Esophagus mucosa (tissue), 1 donor: ENCODE measurements at places on chromosomes 3 and 15. TPM values are rescaled to one million over a fixed set of nuclear protein-coding genes. Genes with fewer than 3 reads are reported as not detected.

DNA sequence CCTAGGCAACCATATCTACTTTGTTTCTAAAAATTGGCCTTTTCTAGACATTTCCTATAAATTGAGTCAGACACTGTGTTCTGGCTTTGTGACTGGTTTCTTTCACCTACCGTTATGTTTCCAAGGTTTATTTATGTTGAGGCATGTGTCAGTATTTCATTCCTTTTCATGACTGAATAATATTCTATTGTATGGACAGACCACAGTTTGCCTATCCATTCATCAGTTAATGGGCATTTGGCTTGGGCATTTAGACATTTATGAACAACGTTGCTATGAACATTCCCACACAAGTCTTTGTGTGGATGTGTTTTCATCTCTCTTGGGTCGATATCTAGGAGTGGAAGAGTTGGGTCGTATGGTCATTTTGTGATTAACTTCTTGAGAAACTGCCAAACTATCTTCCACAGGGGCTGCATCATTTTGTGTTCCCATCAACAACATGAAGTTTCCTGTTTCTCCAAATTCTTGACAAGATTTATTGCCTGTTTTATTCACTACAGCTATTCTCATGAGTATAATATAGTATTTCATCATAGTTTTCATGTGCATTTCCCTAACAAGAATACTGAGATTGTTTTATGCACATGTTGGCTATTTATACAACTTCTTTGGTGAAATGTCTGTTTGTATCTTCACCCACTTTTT lies 3.5 kb upstream of the EFCC1 start:
- no peak for ATAC-seq

The DMXL2 gene
- 4.4 TPM for total RNA-seq

- no peak for ATAC-seq
These were observed 90.2 kb upstream of the CHD2 start for GRCh38 chr15:92809880-92810361.

DNA sequence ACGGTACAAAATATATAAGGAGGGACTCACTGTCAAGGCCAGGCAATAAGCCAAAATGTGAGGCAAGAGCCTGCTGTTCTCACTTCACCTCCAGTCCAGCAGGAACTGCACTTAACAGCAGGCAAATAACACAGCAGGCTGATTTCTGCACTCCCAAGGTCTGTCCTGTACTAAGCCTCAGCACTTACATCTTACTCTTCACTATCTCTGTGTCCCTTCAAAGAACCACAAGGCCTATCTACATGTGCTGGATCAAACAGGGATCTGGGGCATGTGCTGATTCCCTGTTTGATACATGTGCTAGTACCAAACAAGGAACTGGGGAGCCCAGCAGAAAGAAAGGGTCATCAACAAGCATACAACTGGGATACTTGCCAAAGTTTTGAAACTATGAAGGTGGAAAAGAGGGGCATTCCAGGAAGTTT lies 22.2 kb downstream of the UACA start:
- peak; percentile 90 for ATAC-seq

DNA sequence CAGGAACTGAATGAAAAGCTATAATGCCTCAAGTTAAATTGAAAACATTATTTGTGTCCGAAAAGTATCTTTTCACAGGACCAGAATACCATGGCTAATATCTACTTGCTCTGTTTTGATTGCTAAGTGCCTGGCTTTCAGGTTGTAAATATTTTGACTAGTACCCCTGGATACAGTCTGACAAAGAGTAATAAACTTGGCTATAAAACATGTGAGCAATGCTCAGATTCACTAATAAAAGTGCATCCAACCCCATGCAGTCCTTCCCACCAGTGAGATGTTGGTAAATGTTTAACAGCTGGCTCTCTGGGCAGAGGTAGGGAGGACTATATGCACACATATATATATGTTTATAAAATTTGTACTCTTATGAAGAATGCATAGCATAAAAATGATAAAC lies 281.8 kb upstream of the TGFBR2 start:
- ATAC-seq: no peak

GRCh38 chr3:51538459-51539290 lies at the start of gene RAD54L2:
Gene RAD54L2, plus strand, starts transcription at chr3:51538719. Its CDS starts 51,702 bp downstream, at chr3:51590421.
- peak; percentile 94 for ATAC-seq

- ATAC-seq: no peak
These were observed 207.4 kb downstream of the FMN1 start for GRCh38 chr15:32987067-32987466.

- no peak for ATAC-seq
These were observed 104.0 kb downstream of the SEMA5B start for GRCh38 chr3:122923611-122924010.

GRCh38 chr15:80242132-80242769 lies 9.8 kb downstream of the CTXND1 start:
- ATAC-seq: peak; percentile 37

- no peak for ATAC-seq
These were observed 76.1 kb downstream of the ABHD5 start for GRCh38 chr3:43766672-43767465.

DNA sequence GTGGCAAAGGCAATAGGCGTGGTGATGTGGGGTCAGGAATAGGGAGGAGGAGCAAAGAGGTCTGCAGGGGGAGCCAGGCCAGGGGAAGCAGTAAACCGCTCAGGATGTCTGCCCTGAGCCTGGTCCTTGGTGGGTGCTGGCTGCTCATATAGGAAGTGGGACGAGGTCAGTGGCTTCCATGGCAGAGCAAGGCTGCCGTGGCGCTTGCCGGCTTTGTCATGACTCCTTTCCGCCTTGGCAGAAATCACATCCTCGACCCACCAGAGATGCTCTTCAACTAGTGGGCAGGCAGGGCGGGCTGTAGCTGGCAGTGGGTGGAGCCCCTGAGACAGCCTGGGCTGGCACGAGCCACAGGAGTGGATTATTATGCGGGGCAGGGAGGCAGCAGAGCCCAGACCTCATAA lies 13.1 kb upstream of the SKOR1 start:
- no peak for ATAC-seq

The LRRIQ4 gene
- not detected for total RNA-seq

GRCh38 chr3:119596398-119596797 lies 1.3 kb upstream of the PLA1A start:
- ATAC-seq: no peak

DNA sequence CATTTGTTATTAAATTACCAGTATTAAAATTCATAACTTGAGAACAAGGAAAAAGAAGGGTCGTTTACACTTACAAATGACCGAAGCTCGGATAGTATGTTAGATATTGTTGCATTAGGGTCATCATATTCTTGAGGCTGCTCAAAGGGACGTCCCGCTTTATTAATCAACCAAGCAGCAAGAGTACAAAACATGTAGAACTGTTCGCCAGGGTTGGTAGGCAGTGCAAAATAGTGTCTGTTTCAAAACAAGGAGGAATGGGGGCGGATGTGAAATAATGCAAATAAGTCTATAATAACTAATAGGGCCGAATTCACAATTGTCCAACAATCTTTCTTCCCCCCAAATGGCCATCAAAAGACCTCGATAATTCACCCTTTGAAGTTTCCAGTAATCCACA lies 2.9 kb downstream of the IFT57 start:
- no peak for ATAC-seq

GRCh38 chr3:116039651-116039985 lies 405.7 kb downstream of the LSAMP start:
- ATAC-seq: no peak

The CAMP gene
- total RNA-seq: not detected

- no peak for ATAC-seq
These were observed 1138.3 kb downstream of the ROBO1 start for GRCh38 chr3:78629544-78629943.

DNA sequence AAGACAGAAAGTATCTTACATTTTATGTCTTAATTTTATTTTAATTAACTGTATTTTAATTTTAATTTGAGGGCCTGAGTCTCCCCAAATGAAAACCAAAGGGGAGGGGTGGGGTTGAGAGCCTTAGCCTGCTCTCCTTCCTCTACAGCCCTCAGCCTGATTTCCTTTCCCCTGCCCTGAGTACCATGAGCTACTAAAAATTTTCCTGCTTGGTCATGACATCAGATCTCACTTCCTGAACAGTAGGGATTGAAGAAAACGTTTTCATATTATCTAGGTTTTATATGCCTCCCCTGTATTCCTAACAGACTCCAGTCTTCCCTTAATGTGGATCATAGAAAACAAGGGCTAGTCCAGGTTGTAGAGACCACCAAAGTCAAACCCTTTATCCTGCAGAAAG lies 133.9 kb downstream of the MYLK start:
- no peak for ATAC-seq
